Muscle of leg (tissue), 16 donors: ENCODE measurements at places on chromosomes 3 and 15. TPM values are rescaled to one million over a fixed set of nuclear protein-coding genes. Genes with fewer than 3 reads are reported as not detected.

Gene FANCI
- 12.9 TPM for total RNA-seq

Gene MRAS
- total RNA-seq, result 44.0 TPM

Gene ST3GAL6
- 5.8 TPM for total RNA-seq

Gene SKOR1
- total RNA-seq, result 0.31 TPM

Gene GABRR3
- not detected for total RNA-seq

Gene EXD1
- not detected for total RNA-seq

Gene SUCNR1
- 0.04 TPM for total RNA-seq
